Right ventricle myocardium superior (tissue), 1 donor: ENCODE measurements at places on chromosomes 12 and 14.
A peak's percentile ranks its signal among the peaks of the same experiment; 100 is the strongest.

DNA sequence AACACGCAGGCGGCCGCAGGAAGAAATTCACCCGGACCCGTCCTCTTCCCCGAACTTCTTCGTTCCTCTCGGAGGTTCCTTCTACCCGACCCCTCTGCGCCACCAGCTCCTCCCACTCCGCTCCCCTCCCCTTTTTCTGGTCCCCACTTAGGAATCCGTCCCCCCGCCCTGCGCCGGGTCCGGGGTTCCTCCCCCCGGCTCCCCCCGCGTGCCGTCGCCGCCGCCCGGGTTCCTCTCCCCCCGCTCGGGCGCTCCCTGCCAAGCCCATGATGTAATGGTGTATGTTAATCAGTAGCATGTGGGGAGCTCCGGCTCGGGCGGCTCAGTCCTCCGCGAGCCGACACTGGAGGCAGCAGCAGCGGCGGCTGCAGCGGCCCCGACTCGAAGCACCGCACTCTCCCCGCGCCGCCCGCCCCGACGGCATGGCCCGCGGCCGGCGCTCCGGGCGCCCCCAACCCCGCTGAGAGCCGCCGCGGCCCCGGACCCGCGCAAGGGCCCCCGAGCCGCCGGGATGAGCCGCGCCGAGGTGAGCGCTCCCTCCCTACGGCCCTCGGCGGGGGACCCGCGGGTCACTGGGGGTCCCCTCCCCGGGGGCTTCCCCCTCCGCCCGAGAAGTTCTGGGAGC is 1.0 kb upstream of the SAMD4A start:
- peak; percentile 96 for DNase-seq

DNA sequence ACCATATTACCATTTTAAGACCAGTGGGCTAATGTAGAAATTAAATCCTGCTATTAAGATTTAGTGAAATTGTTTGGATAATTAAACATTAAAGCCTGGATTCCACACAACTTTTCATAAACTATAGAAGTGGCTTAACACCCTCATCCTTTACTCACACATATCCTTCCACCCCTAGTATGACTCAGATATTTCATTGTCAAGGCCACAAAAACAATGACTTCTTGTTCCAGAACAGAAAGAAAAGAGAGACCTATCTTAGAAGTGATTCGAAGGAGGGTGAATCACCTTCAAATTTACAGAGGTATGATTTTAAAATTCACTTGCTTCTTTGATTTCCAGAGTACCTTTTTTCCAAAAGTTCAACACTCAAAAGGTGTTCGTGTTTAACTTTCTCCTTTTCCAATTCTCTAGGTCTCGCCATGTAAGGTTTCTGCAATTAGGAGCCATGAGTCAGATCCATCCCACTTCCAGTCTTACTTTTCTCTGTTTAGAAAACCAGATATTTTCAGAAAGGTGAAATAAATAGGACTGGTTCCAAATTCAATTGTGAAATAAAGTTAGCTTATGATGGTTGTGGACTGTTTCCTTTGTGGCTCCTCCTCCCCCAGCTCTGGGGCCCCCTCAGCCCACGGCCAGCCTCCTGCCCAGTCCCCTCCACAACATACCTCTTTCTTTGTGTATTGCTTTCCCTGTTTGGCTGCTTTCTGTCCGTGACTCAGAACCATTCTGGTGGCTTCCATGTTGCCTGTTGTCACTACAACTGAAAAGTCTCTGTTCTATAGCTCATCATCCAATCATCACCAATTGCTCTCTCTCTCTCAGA is 24.6 kb upstream of the MGP start:
- no peak for DNase-seq

GRCh38 chr14:35879654-35880249 is 53.6 kb downstream of the BRMS1L start:
- no peak for DNase-seq

- no peak for DNase-seq
These were observed 102.8 kb upstream of the BCAT1 start for GRCh38 chr12:25051656-25052195.

GRCh38 chr14:74946659-74947281 is 8.6 kb downstream of the PGF start:
- peak; percentile 68 for DNase-seq
